HuH-7.5 (cell line): ENCODE measurements at places on chromosomes 4 and X.
A peak's percentile ranks its signal among the peaks of the same experiment; 100 is the strongest.

GRCh38 chrX:125758819-125759218 is 407.3 kb downstream of the DCAF12L2 start:
- DNase-seq = no peak

DNA sequence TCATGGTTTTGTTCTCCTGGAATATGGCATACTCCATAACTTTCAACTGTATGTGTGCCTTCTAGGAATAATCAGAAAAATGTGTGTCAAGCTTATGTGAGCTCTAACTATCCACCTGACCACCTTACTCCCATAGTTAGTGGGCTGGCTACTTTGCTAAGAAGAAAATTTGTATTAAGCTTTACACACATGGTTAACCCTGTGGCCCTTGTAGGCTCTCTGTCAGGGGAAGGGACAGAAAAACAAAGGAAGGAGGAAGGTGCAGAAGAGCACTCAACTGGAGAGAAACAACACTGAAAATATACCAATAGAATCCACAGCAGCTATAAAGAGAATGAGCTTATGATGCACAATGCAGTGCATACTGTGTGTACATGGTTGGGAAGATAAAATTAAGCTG is 84.6 kb downstream of the PPP3CA start:
- no peak for DNase-seq

GRCh38 chrX:119516157-119516702 is 48.0 kb downstream of the SLC25A5 start:
- peak; percentile 45 for DNase-seq

DNA sequence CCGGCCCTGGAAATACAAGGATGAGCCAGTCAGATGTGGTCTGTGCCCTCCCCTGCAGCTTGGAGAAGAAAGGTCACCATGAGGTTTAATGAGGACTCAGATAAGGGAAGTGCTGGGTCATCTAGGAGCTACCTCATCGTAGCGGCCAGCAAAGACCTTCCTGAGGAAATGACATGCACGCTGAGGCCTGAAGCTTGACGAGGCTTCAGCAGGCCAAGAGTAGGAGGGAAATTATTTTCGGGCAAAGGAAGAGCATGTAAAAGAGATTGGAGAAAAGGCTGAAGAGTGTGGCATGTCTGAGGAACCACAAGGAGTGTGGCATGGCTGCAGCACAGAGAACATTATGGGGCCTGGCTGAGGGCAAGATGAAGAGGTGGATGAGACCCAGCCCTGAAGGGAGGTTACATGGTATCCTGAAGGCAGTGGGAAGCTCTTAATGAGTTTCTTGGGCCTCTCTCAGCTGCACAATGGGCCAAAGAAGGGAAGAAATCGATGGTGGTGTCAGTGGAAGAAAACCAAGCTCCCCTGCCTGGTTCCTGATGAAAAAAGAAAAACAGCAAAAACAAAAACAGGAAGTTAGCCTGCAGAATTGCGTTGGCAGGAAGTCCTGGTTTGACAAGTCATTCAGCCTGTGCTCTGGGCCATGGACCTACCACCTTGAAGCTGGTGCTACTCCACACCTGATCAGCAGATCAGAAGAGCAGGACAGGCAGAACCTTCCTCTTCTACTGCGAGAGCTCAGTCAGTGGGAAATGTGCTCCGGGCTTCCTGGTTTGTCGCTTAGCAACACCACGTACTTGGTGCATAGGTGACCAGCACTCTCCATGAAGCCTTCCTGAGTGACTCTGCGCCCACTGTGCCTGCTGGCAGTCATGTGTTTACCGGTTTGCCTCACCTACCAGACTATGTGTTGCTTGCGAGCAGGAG is 134.5 kb upstream of the KLF3 start:
- no peak for DNase-seq

GRCh38 chr4:120765260-120765680 is 157.3 kb downstream of the PRDM5 start:
- DNase-seq = no peak

DNA sequence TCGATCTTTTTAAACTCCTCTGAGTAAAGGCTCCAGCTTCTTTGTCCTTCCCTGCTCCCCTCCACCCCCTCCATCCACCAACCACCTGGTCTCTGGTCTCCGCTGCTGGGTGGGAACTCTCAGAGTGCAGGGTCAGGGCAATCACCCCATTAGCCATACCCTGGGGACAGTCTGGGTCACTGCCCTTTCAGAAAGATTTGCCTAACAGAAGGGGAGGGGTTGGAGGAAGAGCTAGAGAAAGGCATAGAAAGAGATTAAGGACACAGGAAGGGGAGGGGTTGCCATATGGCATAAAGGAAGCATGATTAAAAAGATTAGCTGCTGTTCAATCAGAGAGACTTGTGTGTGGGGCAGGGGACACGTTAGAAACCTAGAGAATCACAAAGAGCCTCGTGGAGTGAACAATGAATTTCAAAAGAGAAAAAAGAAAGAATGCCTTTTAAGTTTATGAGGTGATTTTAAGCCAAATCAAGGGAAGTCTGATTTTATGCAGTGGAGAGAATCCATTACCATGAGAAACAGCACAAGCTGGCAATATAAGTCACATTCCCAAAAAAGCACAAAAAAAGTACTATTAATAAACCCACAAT is 115.5 kb upstream of the ACSL4 start:
- DNase-seq = no peak

DNA sequence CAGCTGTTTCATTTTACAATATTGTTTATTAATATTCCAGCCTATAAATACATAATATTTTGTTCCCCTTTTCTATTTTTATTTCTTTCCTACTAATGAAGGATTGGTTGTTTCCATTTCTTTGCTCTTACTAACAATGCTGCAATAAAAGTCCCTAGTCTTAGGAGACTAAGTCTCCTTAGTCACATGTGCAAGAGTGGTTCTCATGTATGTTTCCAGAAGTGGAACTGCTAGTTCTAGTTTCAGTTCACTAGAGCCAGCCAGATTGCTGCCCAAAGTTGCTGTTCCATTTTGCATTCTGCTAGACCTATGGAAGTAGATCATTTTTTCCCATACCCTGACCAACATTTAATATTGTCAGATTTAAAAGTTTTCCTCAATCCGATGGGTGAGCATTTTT is 44.3 kb downstream of the CNGA1 start:
- DNase-seq = no peak

- no peak for DNase-seq
Measured at GRCh38 chr4:74890341-74890740, 42.6 kb upstream of the PARM1 start.

DNA sequence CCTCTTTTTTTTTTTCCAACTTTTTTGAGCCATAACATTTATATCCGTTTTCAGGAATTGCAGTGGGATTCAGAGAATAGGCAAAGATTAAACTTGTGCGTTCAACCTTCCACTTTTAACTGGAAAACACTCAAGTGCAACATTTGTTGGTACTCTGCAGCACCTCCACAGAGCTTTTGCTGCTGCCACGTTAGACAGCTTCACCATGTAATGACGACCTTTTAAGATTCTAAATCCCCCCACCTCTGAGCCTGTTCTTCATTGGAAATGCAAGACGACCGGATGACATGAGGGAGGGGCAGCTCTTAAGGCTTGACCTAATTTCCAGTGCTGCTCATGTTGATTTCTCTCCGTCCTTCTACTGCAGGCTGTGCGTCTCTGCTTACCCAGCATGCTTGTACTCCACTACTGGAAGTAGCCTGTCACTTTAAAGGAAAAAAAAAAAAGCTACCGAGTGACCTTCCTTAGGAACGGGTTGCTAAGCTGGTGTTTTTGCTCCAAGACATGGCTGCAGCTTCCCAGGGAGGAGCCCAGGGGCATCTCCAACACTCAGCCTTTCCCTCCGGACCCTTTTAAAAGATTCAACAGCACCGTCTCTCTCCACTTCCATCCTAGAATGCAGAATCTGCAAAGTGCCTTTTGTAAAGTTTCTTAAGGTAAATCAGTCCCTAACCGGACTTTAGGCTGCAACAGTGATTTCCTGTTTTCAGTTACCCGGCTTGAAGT is at the start of gene CC2D2A:
CC2D2A (plus strand) TSS at position 481 of the 726 bp plus-strand sequence. CDS start 6,051 bp downstream, outside the sequence.
- DNase-seq = no peak

- no peak for DNase-seq
Measured at GRCh38 chr4:140472156-140472555, 25.9 kb downstream of the MGAT4D start.

GRCh38 chr4:38891051-38891983 is 23.7 kb downstream of the FAM114A1 start:
- DNase-seq = no peak

DNA sequence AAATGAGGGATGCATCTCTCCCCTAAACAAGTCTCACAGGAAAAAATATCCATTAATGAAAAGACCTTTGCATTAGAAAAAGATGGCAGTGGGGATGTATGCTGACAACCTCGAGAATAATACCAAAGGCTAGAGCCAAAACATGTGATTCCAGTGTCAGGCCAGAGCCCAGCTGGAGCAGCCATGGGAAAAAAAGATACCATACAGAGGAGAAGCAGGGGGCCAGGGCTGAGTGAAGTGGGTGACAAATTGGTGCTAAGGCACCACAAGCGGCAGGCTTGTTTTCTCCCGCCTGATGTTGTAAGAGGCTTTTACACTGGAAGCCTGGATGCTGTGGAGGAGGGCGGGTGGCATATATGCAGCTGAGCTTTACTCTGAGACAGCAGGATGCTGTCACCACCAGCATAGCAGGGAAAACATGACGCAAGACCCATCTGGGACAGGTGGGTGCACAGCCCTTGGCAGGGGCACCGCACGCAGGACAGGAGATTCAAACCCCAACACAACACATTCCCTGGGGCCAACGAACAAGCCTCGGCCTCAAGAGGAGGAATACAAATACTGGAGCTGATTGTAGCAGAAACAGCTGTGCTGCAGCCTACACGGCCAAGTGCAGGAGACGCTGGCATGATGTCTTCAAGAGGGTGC is 91.9 kb downstream of the TSPAN5 start:
- no peak for DNase-seq
